ENCODE measurements at places on chromosomes 1 and 21.

GRCh38 chr1:94026619-94027380 is 94.1 kb downstream of the ABCA4 start:
- DNase-seq = no peak

GRCh38 chr1:202577381-202577780 is 132.9 kb downstream of the SYT2 start:
- peak; percentile 44 for DNase-seq

GRCh38 chr1:204011426-204011825 is 61.5 kb upstream of the SOX13 start:
- DNase-seq = no peak

GRCh38 chr1:209155546-209155945 is 428.0 kb upstream of the CAMK1G start:
- DNase-seq = no peak

DNA sequence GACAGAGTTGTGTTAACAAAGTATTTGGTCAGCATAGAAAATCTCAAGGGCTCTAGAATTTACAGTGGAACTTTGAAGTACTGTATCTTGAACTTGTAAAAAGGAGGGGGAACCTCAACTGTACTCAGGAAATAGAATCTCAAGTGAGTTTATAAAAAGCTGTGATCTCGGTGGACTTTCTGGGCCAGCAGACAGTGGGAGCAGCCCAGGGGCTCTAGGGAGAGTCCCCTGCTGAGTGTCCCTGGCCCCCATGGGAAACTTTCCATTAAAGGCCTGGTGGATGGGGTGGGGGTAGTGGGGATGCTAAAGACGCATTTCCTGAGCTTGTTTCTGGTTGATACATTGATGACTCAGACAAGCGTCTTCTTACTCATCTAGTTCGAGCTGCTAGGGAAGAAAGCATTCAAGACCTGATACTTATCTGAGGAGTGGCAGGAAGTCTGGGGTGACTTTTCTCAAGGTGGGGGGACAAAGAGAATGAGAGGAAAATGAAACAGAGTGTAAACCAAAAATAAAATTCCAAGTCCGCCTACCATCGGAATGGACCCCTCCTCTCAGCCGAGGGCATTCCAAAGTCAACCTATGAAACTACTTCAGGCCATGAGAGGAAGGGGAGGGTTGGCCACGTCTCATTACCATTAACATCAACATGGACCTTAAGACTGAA is 65.5 kb downstream of the NID1 start:
- peak; percentile 6 for DNase-seq

DNA sequence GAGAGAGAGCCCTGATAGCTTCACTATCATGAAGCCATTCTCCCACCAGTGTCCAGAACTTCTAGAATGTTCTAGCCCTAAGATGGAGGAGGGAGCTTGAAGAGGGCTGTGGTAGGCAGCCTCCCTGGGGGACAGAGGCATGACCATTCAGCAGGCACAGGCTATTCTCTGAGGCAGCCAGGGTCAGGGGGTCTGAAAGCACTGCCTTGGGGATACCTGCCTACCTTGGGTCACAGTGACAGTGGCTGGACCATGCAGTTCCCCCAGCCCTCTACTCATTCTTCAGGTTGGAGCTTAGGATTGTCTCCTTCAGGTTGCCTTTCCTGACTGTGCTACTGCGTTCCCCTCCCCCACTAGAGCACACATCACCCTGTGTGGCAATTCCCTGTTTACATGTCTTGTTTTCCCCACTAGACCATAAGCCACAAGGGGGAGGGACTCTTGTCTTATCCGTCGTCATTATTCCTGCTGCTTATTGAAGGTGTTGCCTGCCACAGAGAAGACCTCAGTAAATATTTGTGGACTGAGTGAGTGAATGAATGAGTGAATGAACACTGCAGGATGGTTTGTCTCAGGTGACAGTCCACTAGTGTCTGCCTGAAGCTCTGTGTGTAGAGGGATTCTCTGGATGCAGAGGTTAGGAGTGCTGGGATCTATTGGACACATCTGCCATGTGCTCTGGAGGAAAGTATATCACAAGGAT is 5.2 kb downstream of the ZDHHC18 start:
- DNase-seq = no peak

- DNase-seq = peak; percentile 30
These were observed 108.9 kb upstream of the NEK7 start for GRCh38 chr1:198047913-198048312.

GRCh38 chr21:40841524-40842196 is 5.3 kb downstream of the DSCAM start:
- DNase-seq = peak; percentile 47

- peak; percentile 33 for DNase-seq
These were observed 255.7 kb downstream of the OMA1 start for GRCh38 chr1:58290685-58291372.

GRCh38 chr21:35575280-35575915 is 484.9 kb downstream of the SETD4 start:
- DNase-seq = no peak

DNA sequence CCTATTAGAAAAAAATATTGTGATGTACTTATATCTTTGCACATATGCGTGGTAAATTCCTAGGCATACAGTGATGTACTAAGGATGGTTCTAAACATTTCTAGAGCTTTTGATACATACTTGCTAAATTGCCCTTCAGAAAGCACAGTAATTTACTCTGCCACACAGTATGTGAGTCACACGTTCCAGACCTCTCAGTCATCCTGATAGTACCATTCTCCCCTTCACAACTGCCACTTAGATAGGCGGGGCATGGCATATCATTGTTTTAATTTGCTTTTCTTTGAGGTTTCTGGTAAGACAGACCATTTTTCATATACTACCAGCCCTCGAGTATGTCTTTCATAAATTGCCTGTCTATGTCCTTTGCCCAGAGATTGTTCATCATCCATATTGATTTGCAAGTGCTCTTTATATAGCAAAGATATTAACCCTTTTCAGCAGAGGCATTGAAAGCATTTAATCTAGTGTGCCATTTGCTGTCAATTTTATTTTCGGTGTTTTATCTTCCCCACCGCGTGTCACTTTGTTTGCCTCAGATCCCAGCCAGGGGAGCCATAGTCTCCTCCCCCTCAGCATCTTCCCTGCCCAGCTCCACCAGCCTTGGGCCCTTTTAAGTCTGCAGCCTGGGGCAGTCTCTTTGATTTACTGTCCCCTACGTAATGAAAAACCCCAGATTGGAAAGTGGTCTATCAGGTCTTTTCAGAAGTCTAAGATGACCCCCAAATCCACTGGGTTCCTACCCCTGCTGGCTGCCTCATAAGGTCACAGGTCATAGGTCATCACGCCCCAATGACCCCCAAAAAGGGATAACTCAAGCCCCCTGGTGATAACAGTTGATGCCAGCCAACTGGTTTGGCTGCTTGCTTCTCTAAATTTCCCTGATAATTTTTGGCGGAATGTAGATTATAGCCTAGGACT is 11.8 kb upstream of the PAX7 start:
- no peak for DNase-seq

GRCh38 chr1:234844479-234845031 is 234.6 kb upstream of the IRF2BP2 start:
- no peak for DNase-seq

GRCh38 chr1:17831597-17831996 is 76.5 kb downstream of the ACTL8 start:
- DNase-seq = peak; percentile 25

DNA sequence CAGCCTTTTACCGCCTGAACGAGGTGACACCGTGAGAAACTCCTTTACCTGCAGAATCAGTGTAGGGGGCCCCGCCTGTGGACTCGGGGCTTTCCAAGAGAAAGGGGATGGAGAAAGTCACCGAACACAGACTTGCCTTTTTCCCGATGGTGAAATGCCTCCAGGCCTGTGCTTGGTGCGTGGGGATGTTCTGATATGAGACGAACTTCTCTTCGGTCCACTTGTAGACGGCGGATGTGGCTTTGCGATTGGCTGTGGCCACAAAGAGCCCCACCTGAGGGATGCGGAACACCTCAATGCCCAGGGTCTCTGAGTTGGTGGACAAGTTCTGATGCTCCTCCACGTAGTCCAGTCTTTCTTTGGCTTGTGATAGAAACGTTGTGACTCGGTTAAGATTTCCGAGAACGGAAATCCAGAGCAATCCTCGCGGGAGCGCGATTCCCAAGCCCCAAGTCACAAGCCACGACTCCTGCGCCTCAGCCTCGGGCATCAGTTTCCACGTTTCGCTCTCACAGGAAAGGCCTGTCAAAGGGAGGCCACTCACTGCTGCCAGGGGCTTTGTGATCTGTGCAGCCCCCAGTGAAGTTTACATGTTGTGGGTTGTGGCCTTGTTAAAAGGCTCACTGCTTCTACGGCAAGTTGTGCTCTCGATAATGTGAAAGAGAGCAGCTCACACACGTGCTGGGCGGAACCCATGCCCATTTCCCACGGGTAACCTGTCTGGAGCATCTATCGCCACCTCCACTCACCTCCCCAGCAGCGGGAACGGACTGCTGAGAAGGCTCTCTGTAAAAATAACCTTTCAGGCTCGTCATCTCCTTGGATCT is 12.6 kb downstream of the KRTAP10-1 start:
- no peak for DNase-seq

DNA sequence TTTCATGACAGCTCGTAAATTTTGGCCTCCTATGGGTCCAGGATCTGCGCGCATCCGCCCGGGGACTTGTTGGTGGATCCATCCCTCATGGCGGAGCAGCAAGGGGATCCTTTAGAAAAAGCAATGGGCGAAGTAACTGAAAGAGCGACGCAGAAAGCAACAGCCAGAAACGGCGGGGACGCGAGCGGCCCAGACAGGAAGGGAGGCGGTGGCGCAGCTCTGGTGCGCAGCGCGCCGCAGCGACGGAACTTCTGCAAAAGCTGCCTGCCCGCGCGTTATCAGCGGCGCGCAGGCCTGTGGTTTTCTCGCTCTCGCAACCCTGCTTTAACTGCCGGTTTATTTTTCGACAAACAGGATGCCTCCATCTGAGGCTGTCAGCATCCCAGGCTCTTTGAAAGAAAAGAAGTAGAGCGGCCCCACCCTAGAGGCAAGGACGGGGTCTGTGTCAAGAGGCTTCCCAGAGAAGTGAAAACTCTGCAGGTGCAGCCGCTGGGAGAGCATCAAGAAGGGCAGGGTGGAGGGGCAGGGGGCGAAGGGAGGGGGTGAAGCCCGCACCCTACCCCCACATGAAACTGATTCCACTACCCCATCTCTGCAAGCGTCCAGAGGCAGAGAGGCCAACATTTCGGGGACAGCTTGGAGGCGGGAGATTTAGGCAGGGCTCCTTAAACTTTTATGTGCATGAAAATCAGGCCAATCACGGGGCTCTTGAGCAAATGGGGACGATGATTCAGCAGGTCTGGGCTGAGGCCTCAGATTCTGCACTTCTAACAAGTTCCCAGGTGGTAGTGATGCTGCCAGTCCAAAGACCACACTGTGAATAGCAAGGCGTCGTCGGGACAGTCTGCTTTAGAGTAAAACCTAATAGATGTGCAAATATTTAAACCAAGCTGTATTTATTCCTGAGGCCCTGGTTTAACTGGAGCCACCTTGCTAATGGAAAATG is 22.2 kb downstream of the RUNX1 start:
- peak; percentile 100 for DNase-seq

DNA sequence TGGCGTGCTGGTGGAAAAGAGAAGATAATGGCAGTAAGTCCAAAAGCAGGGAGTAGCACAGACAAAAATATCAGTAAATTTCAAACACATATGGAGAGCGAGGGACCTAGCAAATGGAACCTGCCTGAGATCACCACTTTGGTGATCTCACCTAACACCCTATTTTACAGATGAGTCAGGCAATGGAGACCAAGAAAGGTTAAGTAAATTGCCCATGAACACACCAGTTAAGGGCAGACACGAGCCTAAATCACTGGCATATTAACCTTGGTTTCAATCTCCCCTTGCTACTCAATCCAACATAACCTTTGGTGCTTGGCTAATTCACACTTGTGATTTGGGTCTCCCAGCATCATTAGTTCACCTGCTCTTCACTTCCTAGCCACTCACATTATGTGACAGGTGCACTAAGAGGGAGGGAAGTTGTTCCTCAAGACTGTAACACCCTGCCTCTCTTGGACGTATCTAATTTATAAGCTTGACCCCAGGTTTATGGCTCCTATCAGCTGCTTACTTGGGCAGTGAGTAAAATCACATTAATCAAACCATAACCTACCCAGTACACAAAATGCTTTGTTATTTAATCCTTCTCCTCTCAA is 11.5 kb downstream of the ZNF697 start:
- no peak for DNase-seq

DNA sequence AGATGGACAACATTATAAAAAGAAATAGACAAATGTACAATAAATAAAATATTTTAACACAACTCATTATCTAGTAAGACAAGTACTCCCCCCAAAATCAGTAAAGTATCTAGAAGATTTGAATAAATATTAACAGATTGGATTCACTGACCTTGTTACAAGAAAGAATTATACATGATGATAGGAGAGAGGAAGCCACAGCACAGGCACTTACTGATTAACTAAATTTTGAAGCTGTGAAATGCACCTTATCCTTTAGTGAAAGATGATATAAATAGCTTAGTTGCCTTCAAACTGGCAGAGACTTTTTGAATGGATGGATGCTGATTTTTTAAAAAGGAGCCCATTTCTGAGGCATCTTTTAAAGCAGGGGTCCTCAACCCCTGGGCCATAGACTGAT is 8.5 kb downstream of the CR1 start:
- no peak for DNase-seq

GRCh38 chr1:53766831-53767405 is 28.0 kb upstream of the GLIS1 start:
- no peak for DNase-seq

- no peak for DNase-seq
These were observed 539.2 kb upstream of the OLFM3 start for GRCh38 chr1:102535829-102536505.

- DNase-seq = no peak
These were observed 6.8 kb upstream of the LRRN2 start for GRCh38 chr1:204692325-204692840.

DNA sequence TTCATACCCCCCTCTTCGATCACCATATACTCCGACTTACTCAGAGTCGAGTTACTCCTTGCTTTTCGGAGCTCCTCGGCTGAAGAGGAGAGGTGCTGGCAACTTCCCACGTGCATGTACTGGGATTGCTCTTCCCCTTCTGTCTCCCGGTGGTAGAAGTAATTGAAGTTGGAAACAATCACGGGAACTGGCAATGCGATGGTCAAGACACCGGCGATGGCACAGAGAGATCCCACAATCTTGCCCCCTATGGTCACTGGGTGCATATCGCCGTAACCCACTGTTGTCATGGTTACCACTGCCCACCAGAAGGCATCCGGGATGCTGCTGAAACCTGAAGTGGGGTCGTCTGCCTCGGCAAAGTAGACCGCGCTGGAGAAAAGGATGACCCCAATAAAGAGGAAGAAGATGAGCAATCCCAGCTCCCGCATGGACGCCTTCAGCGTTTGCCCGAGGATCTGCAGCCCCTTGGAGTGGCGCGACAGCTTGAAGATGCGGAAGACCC is 1.5 kb downstream of the KCNA3 start:
- no peak for DNase-seq

DNA sequence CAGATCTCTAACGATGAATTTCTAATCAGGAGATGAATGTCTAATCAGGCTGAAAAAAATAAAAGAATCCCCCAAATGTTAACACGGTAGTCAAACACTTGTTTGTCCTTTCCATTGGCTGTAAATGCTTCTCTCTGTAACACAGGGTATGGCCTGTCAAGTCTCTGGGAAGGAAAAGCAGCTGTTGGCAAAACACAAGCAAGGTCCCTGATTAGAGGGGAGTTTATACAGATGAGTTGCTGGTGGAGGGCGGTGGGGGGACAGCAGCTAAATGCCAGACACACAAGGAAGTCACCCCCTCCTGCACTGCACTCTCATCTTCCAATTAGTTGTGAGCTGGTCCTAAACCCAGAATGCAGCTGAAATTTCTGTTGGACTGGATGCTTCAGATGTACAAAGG is 51.0 kb downstream of the PGBD5 start:
- no peak for DNase-seq

Measured in common myeloid progenitor, CD34-positive (primary cell).